Motor neuron (in vitro differentiated cells): ENCODE measurements at places on chromosomes 5 and 9. TPM values are rescaled to one million over a fixed set of nuclear protein-coding genes. Genes with fewer than 3 reads are reported as not detected.

GRCh38 chr5:454936-455335, 12.0 kb downstream of the EXOC3 start:
- no peak for ATAC-seq

GRCh38 chr5:127643607-127644006, 5.3 kb upstream of the CTXN3 start:
- ATAC-seq = no peak

- no peak for ATAC-seq
Measured at GRCh38 chr5:102498271-102499034, at the start of gene SLCO6A1. SLCO6A1 (minus strand) TSS chr5:102499001; CDS start chr5:102498844, 157 bp downstream.

GRCh38 chr9:1284727-1285126, 234.6 kb downstream of the DMRT2 start:
- no peak for ATAC-seq

CDC20B gene
- 0.14 TPM in 1 of 2 replicates, not detected in the other for total RNA-seq

GRCh38 chr5:89133975-89134374, 251.0 kb upstream of the MEF2C start:
- ATAC-seq = no peak
